ENCODE measurements at places on chromosomes 5 and 9.

DNA sequence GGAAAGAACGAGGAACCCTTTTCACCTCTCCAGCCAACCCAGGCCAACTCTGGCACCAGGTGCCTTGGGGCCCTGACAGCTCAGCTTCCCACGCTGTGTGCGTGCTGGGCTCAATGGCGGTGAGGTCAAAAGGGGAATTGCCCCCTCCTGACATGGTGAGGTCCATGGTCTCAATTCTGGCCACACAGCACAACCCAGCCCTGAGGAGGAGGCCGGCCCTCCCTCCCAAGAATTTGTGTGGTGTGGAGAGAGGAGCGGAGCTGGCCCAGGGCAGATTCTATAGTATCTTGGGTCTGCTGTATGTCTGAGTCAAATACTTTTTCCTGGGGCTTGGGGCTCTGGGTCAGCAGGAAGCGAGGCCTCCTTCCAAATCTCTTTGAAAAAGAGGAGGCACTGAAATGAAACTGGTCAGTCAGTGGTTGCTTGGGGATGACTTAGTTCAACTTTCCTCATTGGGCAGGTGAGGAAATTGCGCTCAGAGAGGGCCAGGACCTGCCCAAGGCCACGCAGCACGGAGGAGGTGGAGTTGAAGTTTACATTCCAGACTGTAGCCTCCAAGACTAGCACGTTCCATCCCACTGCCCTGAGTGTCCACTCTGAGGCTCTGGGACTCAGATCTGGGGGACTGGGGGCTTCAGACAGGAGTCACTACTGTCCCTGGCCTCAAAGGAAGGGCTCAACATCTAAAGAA lies 15.6 kb downstream of the COL27A1 start:
- no peak for DNase-seq

GRCh38 chr9:4421847-4422246 lies 68.4 kb upstream of the SLC1A1 start:
- no peak for DNase-seq

DNA sequence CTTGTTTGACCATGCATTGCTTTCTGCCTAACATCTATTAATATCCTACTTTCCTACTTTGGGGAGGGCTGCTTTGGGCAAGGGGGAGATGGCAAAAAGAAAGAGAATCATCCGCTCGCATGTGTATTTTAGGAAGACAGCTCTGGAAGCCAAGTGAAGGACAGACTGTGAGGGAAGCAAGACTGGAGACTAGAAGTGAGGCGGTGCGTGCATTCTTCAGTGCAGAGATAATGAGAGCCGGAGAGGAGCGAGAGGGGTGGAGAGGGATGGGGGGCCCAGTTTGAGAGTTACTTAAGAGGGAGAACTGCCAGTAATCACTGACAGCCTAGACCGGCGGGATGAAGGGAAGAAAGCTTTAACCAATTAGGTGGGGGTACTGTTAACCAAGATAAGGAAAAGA lies 151.7 kb upstream of the RAPGEF1 start:
- no peak for DNase-seq

GRCh38 chr5:126366199-126366560 lies 57.0 kb upstream of the GRAMD2B start:
- no peak for DNase-seq

- DNase-seq = no peak
Observed at GRCh38 chr5:124706729-124707361, 39.6 kb downstream of the ZNF608 start.

- DNase-seq = no peak
Observed at GRCh38 chr5:62568800-62569432, 9.7 kb upstream of the LRRC70 start.

GRCh38 chr5:176861276-176861675 lies 37.9 kb downstream of the HK3 start:
- no peak for DNase-seq

DNA sequence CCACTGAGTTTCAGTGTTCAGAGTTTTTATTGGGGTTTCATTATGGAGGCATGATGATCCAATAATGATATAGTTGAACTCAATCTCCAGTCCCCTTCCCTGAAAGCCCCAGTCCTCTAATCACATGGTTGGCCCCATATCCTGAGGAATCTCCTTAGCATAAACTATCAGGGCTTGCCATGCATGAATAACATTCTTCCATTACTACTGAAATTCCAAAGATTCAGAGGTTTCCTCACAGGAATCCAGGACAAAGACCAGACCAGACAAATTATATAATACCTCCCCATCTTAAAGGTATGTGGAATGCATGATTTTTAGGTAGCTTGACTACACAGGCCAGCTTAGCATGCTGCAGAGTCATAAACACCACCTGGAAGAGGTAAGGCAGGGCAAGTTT lies 15.5 kb upstream of the LRRTM2 start:
- no peak for DNase-seq

- no peak for DNase-seq
Observed at GRCh38 chr5:2278825-2279456, 396.2 kb upstream of the IRX4 start.

Data from Panc1 (cell line).